Stimulated activated CD4-positive, alpha-beta T cell treated with anti-CD3 and anti-CD28 coated beads, Interleukin-15, amount 100 ng/mL, for 1 hour (primary cell): ENCODE measurements at places on chromosomes 16 and 17.

DNA sequence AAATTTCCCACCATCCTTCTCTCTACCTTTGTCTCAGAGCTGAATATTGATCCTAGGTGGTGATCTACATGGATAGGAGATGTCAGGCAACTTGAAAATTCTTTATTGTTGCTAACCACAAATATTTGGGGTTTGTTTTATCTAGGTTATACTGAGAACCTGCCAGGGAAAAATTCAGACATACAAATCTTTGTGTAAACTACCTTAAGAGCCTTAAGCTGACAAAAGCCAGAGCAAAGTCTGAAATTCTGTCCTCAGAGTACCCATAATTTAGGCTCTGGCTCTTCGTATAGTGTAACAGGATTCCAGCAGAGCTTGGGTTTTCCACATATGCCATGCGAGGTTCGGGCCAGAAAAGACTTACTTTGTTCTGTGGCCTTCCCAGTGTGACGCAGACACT is 406.7 kb upstream of the MAF start:
- no peak for DNase-seq

DNA sequence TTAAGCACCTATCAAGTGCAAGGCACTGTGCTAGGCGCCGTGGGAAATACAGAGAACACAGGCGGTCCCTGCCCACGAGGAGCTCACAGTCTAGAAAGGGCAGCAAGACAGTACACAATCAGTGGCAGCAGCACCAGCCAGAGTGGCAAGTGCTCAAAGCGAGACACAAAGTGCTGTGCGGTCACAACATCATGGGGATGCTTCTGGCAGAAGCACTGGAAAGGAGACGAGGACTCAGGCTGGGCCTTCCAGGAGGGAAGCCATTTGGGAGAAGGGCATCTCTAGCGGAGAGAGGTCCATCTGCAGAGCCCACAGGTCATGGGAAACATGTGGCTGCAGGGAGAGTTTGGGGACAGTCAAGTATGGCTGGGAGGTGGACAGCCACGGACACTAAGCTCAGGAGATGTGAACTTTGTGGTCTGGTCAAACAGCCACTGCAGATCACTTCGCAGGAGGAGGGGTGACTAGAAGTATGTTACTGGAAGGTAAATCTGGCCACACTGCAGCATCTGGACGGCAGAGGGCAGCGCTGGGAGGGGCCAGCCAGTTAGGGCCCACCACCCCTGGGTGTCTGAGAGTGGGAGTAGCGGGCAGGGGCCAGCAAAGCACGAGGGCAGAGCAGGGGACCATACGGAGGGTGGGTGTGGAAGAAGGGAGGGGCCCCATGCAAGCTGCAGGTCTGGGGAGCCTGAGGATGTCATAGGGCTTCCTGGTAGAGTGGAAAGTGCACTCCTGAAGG is 71.1 kb downstream of the N4BP1 start:
- no peak for DNase-seq

DNA sequence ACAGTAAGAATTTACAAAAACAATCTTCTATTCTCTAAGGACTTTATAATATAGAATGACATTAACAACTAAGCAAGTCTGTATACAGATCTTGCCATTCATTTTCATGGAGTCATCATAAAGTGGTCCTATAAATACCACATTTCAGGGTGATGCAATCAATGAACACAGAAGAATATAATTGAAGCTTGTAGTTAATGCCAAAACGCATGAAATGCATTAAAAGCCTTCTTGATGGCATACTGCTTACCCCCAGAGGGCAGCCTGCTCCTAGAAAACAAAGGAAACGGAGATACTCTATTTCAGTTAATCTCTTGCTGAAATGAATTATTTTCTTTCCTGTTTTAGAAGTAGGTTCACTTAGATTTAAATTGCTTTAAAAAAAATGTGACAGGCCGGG is 45.2 kb upstream of the STAC2 start:
- no peak for DNase-seq

GRCh38 chr16:57762365-57763040 is 26.9 kb downstream of the KATNB1 start:
- DNase-seq, result no peak

GRCh38 chr17:70492368-70492767 is 323.0 kb downstream of the KCNJ2 start:
- no peak for DNase-seq

DNA sequence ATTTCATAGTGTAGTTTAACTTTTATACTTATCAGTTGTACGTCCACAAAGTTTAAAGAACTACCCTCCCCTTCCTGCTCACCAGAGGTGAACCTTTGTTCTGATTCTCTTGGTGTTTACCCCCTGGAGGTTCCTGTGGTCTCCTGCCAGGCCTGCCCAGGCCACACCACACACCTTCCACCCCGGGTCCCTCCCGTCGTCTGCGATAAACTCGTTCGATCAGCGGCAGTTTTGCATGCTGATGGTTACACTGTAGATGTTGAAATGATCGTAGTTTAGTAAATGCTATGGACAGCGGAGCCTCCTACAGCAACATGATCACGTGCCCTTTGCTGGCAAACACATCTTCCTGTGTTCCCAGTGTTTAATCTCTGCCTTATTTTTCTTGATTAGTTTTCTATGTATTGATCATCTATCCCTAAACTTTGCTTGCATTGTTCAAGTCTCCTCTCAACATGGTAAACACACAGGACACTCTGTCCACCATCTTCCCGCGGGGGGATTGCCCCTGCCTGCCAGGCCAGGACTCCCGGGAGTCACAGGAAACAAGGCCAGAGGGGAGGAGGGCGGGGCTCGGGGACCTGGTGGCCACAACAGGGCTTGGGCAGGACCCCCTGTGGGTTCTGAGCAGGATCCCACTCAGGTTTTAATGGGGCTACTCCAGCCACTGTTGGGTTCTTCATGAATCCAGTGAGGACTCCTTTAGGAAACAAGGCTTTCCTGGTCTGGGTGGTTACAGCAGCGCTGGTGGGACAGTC is 2.8 kb upstream of the ACSF3 start:
- no peak for DNase-seq

GRCh38 chr16:921321-921905 is 49.4 kb downstream of the LMF1 start:
- no peak for DNase-seq
